ENCODE measurements at places on chromosomes 4 and X. TPM values are rescaled to one million over a fixed set of nuclear protein-coding genes. Genes with fewer than 3 reads are reported as not detected.

DNA sequence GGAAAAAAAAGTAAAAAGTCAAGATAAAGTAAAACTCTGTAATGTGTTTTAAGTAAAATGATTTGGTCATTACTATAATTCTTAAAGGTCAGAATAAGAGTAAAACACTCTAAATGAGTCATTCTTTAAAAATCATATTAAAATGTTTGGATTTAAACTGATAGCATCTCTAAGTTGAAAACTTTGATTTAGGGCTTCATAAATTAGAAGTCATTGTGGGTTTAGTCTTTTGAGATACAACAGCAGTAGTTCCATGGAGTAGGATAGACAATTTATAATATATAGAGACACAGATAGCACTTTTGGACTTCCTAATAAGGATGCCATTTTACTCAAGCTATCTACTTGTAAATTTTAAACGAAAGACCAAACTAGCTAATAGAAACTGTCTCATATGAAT, 77.1 kb upstream of the PABPC4L start:
- no peak overlapping the region for H3K4me3 ChIP-seq
- H3K4me1 ChIP-seq, result no peaks in the 10 kb centered on the region
- H3K36me3 ChIP-seq, result no peaks in the 10 kb centered on the region
- no peak overlapping the region for H3K27ac ChIP-seq

- H3K4me3 ChIP-seq, result no peak overlapping the region
- no peak for DNase-seq
- H3K36me3 ChIP-seq, result no peaks in the 10 kb centered on the region
Observed at GRCh38 chrX:13888284-13888683, 71.4 kb upstream of the GPM6B start.

- no peak overlapping the region for H3K4me3 ChIP-seq
- no peaks in the 10 kb centered on the region for H3K27me3 ChIP-seq
- DNase-seq, result no peak
- H3K4me1 ChIP-seq, result peaks cover 4% of the 10 kb centered on the region
Observed at GRCh38 chr4:87939978-87940690, 35.4 kb upstream of the SPP1 start.

The PTPN13 gene
- total RNA-seq, result 63.5 TPM

- H3K27ac ChIP-seq, result no peak overlapping the region
- H3K4me3 ChIP-seq, result no peak overlapping the region
- no peaks in the 10 kb centered on the region for H3K36me3 ChIP-seq
- no peak for DNase-seq
Observed at GRCh38 chrX:81338924-81339323, 137.0 kb downstream of the SH3BGRL start.

DNA sequence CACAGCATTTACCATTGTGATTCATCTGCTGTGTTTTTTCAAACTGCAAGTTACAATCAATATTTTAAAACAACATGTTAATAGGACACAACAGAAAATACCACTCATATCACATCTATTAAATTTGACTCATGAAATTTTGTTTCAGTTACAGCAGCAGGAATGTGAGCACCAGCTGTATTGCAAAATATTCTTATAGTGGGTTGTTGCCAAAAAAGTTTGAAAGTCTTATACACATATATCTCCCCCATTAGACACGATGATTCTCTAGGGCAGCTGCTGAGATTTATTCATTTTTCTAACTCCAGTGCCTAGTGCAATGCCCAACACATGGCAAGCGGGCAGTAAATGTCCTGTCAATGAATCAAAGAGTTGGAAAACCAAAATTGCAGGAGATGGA, 26.6 kb upstream of the NKX3-2 start:
- no peaks in the 10 kb centered on the region for H3K36me3 ChIP-seq
- no peaks in the 10 kb centered on the region for H3K27me3 ChIP-seq
- no peak for DNase-seq
- no peak overlapping the region for H3K27ac ChIP-seq

- no peak for DNase-seq
- no peak overlapping the region for H3K27ac ChIP-seq
- H3K4me1 ChIP-seq, result no peaks in the 10 kb centered on the region
- H3K27me3 ChIP-seq, result no peaks in the 10 kb centered on the region
- no peaks in the 10 kb centered on the region for H3K36me3 ChIP-seq
Observed at GRCh38 chr4:141158219-141158618, 24.9 kb upstream of the RNF150 start.

The ARR3 gene
- not detected for total RNA-seq

DNA sequence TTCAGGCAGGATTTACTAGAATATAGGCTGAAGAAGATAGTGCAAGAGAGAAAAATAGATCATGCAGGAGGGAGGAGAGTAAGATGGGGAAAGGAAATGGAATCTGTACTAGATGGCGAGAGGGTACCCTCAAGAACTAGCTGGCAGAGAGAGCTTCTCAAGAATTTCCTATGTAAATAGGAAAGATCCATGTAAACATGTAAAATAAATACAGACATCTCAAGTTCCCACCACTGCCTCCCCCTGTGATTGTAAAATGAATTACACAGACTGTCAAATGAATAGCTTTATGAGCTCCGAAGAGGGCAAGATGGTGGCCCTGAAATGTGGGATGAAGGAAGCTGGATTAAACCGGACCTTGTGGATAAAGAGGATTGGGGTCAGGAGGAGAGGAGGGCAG, 178.0 kb downstream of the PALLD start:
- H3K4me3 ChIP-seq, result no peak overlapping the region
- H3K27ac ChIP-seq, result no peak overlapping the region
- H3K4me1 ChIP-seq, result no peaks in the 10 kb centered on the region
- no peaks in the 10 kb centered on the region for H3K36me3 ChIP-seq
- no peak for DNase-seq
- H3K27me3 ChIP-seq, result no peaks in the 10 kb centered on the region

The LRIT3 gene
- 0.15 TPM for total RNA-seq

The BEX3 gene
- total RNA-seq, result 53.0 TPM

The CNGA1 gene
- total RNA-seq, result 1.1 TPM

GRCh38 chrX:109384699-109385098, 97.2 kb downstream of the GUCY2F start:
- no peak overlapping the region for H3K27ac ChIP-seq
- H3K4me3 ChIP-seq, result no peak overlapping the region
- H3K36me3 ChIP-seq, result no peaks in the 10 kb centered on the region
- no peaks in the 10 kb centered on the region for H3K27me3 ChIP-seq
- DNase-seq, result no peak
- no peaks in the 10 kb centered on the region for H3K4me1 ChIP-seq

DNA sequence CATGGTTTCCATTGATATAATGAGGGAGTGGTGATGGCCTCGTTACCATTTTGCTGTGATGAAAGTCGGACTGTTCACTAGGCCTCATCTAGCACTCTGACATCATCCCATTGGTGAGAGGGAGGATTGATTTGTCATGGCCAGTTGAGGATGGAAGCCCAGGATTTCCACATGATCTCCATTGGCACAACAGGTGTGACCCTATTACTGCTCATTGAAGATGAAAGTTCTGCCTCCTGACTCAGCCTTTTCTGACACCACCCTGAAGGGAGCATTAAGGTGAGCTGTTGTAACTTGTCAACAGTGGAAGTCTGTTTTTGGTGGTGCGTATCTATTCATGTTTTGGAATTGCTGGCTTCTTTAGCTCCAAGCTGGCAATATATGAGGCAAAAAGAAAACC, 144.2 kb downstream of the PABPC4L start:
- no peak for DNase-seq
- no peaks in the 10 kb centered on the region for H3K27me3 ChIP-seq
- H3K4me1 ChIP-seq, result no peaks in the 10 kb centered on the region
- no peaks in the 10 kb centered on the region for H3K36me3 ChIP-seq

The WDR1 gene
- 174 TPM for total RNA-seq

The IL3RA gene
- 0.92 TPM for total RNA-seq

DNA sequence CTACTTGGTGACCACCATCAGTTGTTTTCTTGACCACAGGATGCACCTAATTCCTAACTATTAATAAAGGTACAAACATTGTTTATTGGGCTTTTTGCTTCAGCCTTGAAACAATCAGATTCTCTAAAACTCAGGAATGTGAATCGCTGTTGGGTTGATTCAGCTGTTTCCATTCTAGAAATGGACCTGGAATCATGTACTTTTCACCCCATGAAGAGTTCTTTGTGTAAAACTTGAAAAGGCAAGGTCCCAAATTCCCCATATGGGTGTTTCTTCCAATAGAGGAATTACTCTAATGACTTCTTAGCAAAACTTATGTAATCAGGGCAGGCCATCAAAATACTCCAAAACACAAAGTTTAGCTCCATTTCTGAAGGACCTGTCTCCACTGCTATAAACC, 7.4 kb downstream of the AFAP1 start:
- no peaks in the 10 kb centered on the region for H3K36me3 ChIP-seq
- no peak for DNase-seq
- H3K27ac ChIP-seq, result no peak overlapping the region

- no peak for DNase-seq
- no peaks in the 10 kb centered on the region for H3K4me1 ChIP-seq
- no peak overlapping the region for H3K4me3 ChIP-seq
- H3K27me3 ChIP-seq, result no peaks in the 10 kb centered on the region
- no peaks in the 10 kb centered on the region for H3K36me3 ChIP-seq
Observed at GRCh38 chrX:117957128-117957527, 159.5 kb downstream of the KLHL13 start.

DNA sequence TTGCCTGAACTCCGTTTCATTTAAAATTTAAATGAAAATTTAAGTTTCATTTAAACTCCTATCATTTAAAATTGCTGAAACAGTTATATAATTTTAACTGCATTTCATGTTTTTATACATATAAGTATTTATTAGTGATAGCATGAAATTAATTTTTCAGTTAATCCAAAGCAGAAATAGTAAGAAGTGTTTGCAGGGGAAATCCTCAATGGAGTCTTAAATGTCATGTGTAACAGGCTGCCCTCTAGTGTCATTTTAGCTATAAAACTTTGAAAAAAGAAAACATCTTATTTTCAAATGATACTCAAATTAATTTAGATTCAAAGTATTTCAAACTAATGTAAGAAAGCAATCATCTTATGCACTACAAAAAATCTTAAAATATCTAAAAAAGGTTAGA, 27.2 kb downstream of the TAPT1 start:
- peaks cover 25% of the 10 kb centered on the region for H3K36me3 ChIP-seq
- no peak for DNase-seq
- no peaks in the 10 kb centered on the region for H3K27me3 ChIP-seq
- H3K27ac ChIP-seq, result no peak overlapping the region
- peaks cover 34% of the 10 kb centered on the region for H3K4me1 ChIP-seq
- no peak overlapping the region for H3K4me3 ChIP-seq

The ASMT gene
- total RNA-seq, result not detected

GRCh38 chr4:53490965-53491622, 100.2 kb downstream of the LNX1 start:
- H3K27ac ChIP-seq, result peak overlapping the region; percentile 20
- no peaks in the 10 kb centered on the region for H3K4me1 ChIP-seq
- DNase-seq, result no peak
- H3K36me3 ChIP-seq, result peaks cover 39% of the 10 kb centered on the region
- H3K4me3 ChIP-seq, result no peak overlapping the region
- no peaks in the 10 kb centered on the region for H3K27me3 ChIP-seq

- H3K36me3 ChIP-seq, result no peaks in the 10 kb centered on the region
- H3K4me3 ChIP-seq, result no peak overlapping the region
- H3K27me3 ChIP-seq, result no peaks in the 10 kb centered on the region
Observed at GRCh38 chr4:187615972-187616371, 379.6 kb upstream of the ZFP42 start.

The MAGED4B gene
- total RNA-seq, result 6.0 TPM

GRCh38 chrX:9260603-9261002, 204.3 kb upstream of the TBL1X start:
- no peak overlapping the region for H3K4me3 ChIP-seq
- H3K36me3 ChIP-seq, result no peaks in the 10 kb centered on the region
- no peaks in the 10 kb centered on the region for H3K27me3 ChIP-seq
- no peak overlapping the region for H3K27ac ChIP-seq

GRCh38 chr4:179029683-179030082, 1587.4 kb upstream of the AGA start:
- H3K4me1 ChIP-seq, result no peaks in the 10 kb centered on the region
- H3K27me3 ChIP-seq, result no peaks in the 10 kb centered on the region
- no peak for DNase-seq
- no peak overlapping the region for H3K27ac ChIP-seq
- H3K4me3 ChIP-seq, result no peak overlapping the region

DNA sequence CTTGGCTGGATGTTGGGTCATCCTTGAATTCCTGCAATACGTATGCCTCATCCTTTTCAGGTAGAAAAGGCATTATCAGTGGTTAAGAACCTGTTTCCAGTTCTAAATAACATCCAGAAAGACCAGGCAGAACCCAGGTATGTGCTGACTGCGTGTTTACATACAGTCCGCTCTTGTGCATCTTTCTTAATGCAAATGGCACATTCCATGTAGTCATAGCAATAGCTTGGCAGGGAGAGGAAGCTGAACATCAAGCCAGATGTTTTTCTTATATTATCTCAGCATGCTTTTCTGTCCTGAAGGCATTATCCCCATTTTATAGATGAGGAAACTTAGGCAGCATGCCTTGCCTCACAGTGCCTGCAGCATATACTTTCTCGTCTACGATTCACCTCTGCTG, 2.1 kb downstream of the DCLK2 start:
- peaks cover 9% of the 10 kb centered on the region for H3K4me1 ChIP-seq
- H3K4me3 ChIP-seq, result no peak overlapping the region
- no peak overlapping the region for H3K27ac ChIP-seq

- no peak overlapping the region for H3K27ac ChIP-seq
- no peak for DNase-seq
- no peaks in the 10 kb centered on the region for H3K4me1 ChIP-seq
- no peaks in the 10 kb centered on the region for H3K36me3 ChIP-seq
- H3K27me3 ChIP-seq, result no peaks in the 10 kb centered on the region
Observed at GRCh38 chr4:173264684-173265185, 69.4 kb downstream of the HMGB2 start.

GRCh38 chr4:75880278-75880677, 22.0 kb downstream of the PPEF2 start:
- H3K27me3 ChIP-seq, result peaks cover 7% of the 10 kb centered on the region
- DNase-seq, result no peak
- no peaks in the 10 kb centered on the region for H3K36me3 ChIP-seq
- no peak overlapping the region for H3K4me3 ChIP-seq
- H3K27ac ChIP-seq, result no peak overlapping the region
- no peaks in the 10 kb centered on the region for H3K4me1 ChIP-seq

DNA sequence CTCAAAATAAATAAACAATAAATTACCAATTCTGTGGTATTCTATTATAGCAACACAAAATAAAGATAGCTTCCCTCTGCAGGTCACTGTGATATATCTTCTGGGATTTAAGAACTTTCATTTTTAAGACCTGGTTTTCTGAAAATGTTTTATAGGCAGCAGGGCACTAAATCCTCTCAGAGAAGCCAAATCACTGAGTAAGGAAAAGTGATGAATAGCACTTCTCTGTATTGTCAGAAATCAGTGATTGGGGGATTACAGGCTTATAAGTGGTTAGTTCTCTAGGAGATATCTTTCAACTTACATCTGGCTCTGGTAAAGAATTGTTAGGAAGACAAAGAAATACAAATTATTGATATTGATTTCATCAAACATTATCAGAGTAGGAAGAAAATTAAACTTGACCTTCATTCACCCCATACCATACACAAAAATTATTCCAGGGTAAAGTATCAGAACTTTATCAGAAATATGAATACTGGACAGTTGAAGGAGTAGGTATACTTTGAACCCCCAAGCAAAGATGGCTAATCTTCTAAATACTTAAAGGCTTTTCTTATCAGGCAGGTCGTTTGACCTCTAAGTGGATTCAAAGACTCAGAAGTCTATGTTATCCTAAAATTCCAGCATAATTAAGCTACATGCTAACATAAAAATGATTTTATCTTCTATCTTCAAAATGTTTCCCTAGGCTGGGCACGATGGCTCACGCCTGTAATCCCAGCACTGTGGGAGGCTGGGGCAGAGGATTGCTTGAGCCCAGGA, 81.6 kb upstream of the USP9X start:
- H3K4me3 ChIP-seq, result no peak overlapping the region
- H3K4me1 ChIP-seq, result no peaks in the 10 kb centered on the region
- H3K27ac ChIP-seq, result no peak overlapping the region
- no peaks in the 10 kb centered on the region for H3K36me3 ChIP-seq
- no peak for DNase-seq

Measured in esophagus squamous epithelium (tissue), 5 donors.